T-helper 2 cell treated with Interferon-gamma antibody and Interleukin-4, amounts not matched to agents 5 μg/mL and 100 μg/mL, for 36 hours (primary cell): ENCODE measurements at places on chromosomes 4 and X.
A peak's percentile ranks its signal among the peaks of the same experiment; 100 is the strongest.

DNA sequence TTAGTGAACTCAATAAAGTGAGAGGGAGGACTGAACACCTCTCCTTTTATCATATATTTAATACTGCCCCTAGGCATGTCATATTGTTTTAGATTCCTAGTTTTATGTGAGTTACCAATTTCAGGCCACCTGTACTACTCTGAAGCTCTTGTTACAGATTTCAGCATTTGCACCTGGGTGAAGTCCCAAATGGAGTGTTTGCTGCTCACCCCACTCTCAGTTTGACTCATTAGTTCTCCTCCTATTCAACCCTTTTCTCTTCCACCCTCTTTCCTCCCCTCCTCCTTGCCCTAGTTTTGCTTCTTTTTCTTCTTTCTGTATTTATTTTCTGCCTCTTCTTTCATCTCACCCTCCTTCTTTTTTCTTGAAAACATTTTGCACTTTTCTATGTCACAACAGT lies 1852.2 kb upstream of the IGFBP7 start:
- H3K4me3 ChIP-seq: no peak overlapping the region
- no peaks in the 10 kb centered on the region for H3K4me1 ChIP-seq
- no peak overlapping the region for H3K27ac ChIP-seq
- H3K36me3 ChIP-seq: no peaks in the 10 kb centered on the region
- DNase-seq: no peak

- no peaks in the 10 kb centered on the region for H3K27me3 ChIP-seq
- no peak for DNase-seq
- H3K4me3 ChIP-seq: no peak overlapping the region
- no peaks in the 10 kb centered on the region for H3K4me1 ChIP-seq
These were observed 33.5 kb downstream of the PCDH19 start for GRCh38 chrX:100376576-100376975.

DNA sequence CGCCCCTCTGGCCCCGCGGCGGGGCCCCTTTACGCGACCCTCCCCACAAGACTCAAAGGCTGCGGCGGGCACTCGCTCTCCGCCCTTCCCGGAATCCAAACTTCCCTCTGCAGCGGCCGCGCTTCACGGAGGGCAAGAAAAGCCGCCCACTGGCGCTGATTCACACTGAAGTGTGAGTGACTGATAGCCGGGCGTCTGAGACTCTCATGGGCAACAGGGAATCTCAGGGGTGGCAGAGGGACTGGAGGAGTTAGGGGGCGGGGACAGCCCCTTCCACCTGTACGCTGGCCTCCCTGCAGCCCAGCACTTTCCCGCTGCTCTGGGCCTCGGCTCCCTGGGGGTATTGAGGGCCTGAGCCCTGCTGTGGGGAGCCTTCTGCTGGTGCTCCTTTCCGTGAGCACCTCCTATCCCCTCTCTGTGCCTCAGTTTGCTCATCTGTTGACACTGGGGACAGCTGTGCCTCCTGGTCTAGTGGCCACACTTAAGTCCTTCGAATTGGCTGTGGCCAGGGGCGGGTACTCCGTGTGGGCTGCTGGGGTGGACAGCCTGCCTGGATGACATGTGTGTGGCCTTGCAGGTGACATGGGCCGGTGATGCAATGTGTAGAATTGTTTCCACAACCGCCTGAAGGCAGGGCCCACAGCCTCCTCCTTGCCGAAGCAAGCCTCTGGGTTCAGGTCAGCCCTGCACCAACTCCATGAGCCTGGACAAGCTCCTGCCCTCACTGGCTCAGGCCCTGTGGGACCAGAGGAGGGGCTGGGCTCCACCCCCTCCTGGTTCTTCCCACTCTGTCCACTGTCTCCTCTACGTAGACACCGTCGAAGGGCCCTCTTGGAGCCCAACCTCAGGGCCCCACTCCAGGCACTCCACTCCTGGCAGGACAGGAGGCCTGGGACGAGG lies 951 bp downstream of the SH3BP2 start:
- peak overlapping the region; percentile 79 for H3K4me3 ChIP-seq
- H3K4me1 ChIP-seq: peaks cover 22% of the 10 kb centered on the region
- peak; percentile 42 for DNase-seq
- no peaks in the 10 kb centered on the region for H3K36me3 ChIP-seq

DNA sequence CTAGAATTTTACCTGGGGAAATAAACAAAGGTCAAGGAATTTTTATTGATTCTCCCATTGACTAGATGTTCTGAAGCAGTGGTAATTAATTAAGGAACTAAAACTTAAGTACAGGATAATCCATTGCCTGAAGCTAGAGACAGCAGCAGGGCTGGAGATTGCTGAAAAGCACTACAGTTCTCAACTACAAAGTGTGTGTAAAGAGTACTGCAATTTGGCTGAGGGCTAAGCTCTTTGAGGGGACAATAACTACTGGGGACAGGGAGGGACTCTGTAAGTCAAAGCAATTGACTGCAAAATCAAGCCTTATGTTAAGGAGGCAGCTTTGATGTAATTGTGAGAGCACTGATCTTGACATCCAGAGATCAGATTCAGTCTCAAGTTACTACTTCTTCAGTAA lies 260.4 kb downstream of the GALNTL6 start:
- H3K27ac ChIP-seq: no peak overlapping the region
- no peaks in the 10 kb centered on the region for H3K36me3 ChIP-seq
- DNase-seq: no peak

DNA sequence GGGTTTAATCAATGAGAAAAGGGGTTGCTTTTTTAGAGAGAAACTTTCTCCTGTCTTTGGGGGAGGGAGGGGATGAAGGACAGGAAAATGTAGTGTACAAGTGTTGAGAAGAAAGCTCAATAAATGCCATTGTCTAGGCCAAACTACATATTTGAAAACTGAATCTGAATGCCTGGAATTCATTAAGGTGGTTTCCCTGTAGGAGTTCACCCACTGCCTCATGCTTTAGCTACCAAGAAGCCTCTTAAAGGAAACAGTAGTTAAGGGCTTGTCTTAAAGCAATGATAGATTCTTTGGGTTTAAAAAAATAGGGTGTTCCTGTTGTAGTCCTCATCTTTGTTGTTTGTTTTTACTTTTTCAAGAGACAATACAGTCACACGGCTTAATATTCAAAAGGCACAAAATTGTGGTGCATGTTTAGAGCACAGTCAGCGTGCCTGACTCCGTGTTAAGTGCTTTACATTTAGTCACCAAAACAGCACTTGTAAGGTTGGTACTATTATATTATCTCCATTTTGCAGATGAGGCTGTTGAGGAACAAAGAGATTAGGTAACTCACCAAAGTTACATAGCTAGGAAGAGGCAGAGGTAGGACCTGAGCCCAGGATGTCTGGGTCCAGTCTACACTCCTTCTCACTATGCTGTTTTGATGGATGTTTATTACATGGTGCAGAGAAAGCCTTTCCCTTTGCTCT lies 46.0 kb downstream of the FNIP2 start:
- no peaks in the 10 kb centered on the region for H3K27me3 ChIP-seq
- H3K27ac ChIP-seq: no peak overlapping the region
- H3K36me3 ChIP-seq: peaks cover 5% of the 10 kb centered on the region
- peaks cover 50% of the 10 kb centered on the region for H3K4me1 ChIP-seq
- DNase-seq: no peak
